ENCODE measurements at places on chromosomes 11 and 22. TPM values are rescaled to one million over a fixed set of nuclear protein-coding genes. Genes with fewer than 3 reads are reported as not detected.

- no peaks in the 10 kb centered on the region for H3K36me3 ChIP-seq
- no peak overlapping the region for H3K27ac ChIP-seq
- no peaks in the 10 kb centered on the region for H3K27me3 ChIP-seq
These were observed 200.5 kb downstream of the TRIM29 start for GRCh38 chr11:119937412-119937811.

- no peaks in the 10 kb centered on the region for H3K27me3 ChIP-seq
- no peaks in the 10 kb centered on the region for H3K36me3 ChIP-seq
- H3K27ac ChIP-seq, result no peak overlapping the region
- H3K4me1 ChIP-seq, result peaks cover 1% of the 10 kb centered on the region
- no peak overlapping the region for H3K4me3 ChIP-seq
These were observed 304.1 kb upstream of the PITPNB start for GRCh38 chr22:28222976-28223745.

- no peaks in the 10 kb centered on the region for H3K27me3 ChIP-seq
- H3K36me3 ChIP-seq, result no peaks in the 10 kb centered on the region
- no peak for DNase-seq
- H3K4me1 ChIP-seq, result no peaks in the 10 kb centered on the region
- H3K27ac ChIP-seq, result no peak overlapping the region
These were observed 6.2 kb upstream of the BLID start for GRCh38 chr11:122122179-122122578.

Gene ISX
- not detected for total RNA-seq

Gene TMPRSS13
- total RNA-seq, result 0.54 TPM

Gene CXCR5
- 0.06 TPM for total RNA-seq

Gene OR2AG2
- total RNA-seq, result 0.10 TPM
